CD4-positive, alpha-beta T cell treated with Interleukin-6 for 4 hours (primary cell): ENCODE measurements at places on chromosomes 1 and 21.
A peak's percentile ranks its signal among the peaks of the same experiment; 100 is the strongest.

DNA sequence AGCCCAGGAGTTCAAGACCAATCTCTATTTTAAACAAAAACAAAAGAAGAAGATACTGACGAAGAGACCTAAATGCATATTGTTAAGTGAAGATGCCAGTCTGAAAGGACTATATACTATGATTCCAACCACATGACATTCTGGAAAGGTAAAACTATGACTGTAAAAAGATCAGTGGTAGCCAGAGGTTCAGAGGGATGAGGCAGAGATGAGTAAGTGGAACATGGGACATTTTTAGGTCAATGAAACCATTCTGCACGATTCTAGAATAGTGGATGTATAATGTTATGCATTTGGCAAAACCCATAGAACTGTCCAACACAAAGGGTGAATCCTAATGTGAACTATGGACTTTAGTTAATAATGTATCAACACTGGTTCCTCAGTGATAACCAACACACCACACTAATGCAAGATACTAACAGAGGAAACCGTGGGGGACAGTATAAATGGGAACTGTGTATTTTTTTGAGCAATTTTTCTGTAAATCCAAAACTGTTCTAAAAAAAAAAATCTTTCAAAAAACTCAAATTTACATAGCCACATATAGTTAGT lies 8.2 kb downstream of the RC3H1 start:
- no peak for DNase-seq

GRCh38 chr1:18575620-18576019 lies 55.0 kb upstream of the PAX7 start:
- peak; percentile 57 for DNase-seq

DNA sequence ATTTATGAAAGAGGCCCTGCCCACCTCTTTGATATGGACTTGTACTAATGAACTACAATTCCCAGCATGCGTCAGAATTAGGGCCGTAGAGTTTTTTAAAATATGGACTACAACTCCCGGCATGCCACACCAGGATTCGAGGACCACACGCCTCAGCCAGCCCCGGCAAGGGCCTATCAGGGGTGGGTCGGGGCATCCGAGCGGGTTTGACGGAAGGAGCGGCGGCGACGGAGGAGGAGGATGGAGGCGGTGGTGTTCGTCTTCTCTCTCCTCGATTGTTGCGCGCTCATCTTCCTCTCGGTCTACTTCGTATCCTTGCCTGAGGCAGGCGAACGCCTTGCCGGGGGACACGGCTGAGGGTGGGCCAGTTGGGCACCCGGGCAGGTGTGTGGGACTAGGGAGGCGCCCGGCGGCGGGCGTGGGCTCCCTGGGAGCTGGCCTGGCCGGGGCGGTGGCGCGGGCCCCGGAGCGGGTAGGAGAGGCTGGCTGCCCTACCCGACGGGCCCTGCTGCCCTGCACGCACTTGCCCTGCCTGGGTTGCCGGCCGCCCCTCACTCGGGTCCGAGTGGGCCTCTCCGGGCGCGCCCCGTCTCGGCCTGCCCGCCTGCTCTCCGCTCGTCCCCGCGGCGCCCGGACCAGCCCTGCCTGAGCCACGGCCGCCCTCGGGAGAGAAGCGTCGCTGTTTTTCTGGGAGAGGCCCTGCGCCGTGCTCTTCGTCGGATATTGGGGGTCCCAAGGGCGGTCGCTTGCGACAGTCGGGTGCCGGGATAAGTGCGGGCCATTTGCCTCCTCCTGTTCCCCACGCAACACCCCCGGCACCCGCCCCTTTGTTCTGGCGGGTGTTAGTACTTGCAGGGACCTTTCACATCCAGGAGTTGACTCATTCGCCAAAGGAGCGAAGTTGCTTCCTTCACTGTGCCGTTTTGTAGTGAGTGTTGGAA lies at the start of gene CNIH4:
Gene CNIH4 (plus strand): TSS at position 195 of the 941 bp plus-strand sequence. CDS start 46 bp downstream, at position 241.
- DNase-seq: peak; percentile 92

GRCh38 chr21:25646474-25646873 lies 7.4 kb downstream of the JAM2 start:
- no peak for DNase-seq

- DNase-seq: no peak
Measured at GRCh38 chr1:83810144-83810543, 188.8 kb downstream of the TTLL7 start.

DNA sequence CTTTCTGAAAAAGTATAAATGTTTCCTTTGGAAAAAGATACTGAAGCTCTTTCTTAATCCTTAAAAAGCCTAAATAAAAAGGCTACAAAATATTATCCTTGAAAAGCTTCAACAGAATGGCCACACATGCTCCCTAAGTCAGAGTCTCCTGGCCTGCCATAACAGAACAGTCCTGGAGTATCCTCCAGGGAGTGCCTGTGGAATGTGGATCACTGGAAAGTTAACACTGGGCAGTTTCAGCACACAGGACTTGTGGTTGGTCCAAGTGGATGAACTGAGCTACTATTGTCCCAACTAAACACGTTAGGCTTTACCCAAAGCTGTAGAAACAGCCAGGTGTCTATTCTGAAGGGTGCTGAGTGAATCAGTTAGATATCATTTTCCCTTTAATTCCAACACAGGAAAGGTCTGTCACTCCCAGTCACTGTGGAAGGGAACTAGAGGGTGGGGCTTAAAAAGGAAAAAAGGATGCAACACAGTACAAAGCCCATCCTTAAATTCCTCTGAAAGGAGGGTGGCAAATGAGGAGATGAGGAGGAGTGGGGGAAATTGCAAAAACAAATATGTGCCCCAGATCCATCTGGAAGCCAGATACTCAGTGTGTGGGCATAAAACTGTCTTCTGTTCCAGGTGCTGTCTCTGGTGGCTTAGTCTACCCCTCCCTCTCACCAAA lies 196.3 kb upstream of the SPAG17 start:
- DNase-seq: no peak

GRCh38 chr1:55860326-55860725 lies 645.2 kb upstream of the USP24 start:
- DNase-seq: no peak

GRCh38 chr1:205483372-205483771 lies 21.1 kb upstream of the CDK18 start:
- DNase-seq: no peak

GRCh38 chr1:210144736-210145135 lies 87.9 kb upstream of the SERTAD4 start:
- no peak for DNase-seq
